ENCODE measurements at places on chromosomes 6 and 20. TPM values are rescaled to one million over a fixed set of nuclear protein-coding genes. Genes with fewer than 3 reads are reported as not detected.

The TPMT gene
- polyA plus RNA-seq, result 67.8 TPM

The FAM217A gene
- 0.56 TPM for polyA plus RNA-seq

The B3GAT2 gene
- not detected for polyA plus RNA-seq

DNA sequence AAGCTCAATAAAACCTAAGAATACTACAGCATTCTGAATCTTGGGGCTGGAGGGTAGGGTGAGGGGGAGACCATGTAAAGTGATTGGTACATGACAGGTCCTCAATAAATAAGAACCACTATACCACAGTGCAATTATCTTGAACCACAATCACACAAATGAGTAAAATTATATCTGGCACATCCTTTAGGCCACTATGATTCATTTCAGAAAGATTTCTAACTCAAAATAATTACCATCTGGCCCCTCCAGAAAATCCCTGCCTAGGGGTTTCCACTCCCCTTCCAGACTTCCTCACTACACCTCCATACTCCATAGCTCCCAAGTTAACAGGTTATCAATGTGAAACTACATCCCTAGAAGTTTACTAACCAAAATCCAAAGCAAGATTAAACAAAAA lies 19.7 kb downstream of the AKIRIN2 start:
- H3K36me3 ChIP-seq, result peaks cover 9% of the 10 kb centered on the region
- no peaks in the 10 kb centered on the region for H3K27me3 ChIP-seq
- H3K27ac ChIP-seq, result no peak overlapping the region
- no peaks in the 10 kb centered on the region for H3K4me1 ChIP-seq
- H3K4me3 ChIP-seq, result no peak overlapping the region
- DNase-seq, result no peak

DNA sequence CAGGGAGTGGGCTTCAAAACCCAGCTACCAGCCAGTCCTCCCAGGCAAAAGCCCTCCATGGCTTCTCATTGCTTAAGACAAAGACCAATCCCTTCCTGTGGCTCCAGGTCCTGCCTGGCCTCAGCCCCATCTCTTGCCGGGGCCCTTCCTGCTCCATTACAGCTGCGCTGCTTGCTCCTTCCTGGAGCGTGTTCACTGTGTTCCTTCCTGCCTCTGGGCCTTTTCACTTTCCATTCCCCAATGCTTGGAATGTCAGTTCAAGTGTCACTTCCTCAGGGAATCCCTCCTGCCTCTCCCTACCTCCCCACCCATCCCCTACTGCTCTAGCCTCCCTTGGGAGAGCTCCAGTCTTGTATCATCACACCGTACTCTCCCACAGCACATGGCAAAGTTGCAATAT lies 11.1 kb upstream of the ITPR3 start:
- no peak overlapping the region for H3K27ac ChIP-seq
- no peaks in the 10 kb centered on the region for H3K36me3 ChIP-seq
- peak; percentile 72 for DNase-seq
- no peak overlapping the region for H3K4me3 ChIP-seq
- no peaks in the 10 kb centered on the region for H3K4me1 ChIP-seq
- no peaks in the 10 kb centered on the region for H3K27me3 ChIP-seq

DNA sequence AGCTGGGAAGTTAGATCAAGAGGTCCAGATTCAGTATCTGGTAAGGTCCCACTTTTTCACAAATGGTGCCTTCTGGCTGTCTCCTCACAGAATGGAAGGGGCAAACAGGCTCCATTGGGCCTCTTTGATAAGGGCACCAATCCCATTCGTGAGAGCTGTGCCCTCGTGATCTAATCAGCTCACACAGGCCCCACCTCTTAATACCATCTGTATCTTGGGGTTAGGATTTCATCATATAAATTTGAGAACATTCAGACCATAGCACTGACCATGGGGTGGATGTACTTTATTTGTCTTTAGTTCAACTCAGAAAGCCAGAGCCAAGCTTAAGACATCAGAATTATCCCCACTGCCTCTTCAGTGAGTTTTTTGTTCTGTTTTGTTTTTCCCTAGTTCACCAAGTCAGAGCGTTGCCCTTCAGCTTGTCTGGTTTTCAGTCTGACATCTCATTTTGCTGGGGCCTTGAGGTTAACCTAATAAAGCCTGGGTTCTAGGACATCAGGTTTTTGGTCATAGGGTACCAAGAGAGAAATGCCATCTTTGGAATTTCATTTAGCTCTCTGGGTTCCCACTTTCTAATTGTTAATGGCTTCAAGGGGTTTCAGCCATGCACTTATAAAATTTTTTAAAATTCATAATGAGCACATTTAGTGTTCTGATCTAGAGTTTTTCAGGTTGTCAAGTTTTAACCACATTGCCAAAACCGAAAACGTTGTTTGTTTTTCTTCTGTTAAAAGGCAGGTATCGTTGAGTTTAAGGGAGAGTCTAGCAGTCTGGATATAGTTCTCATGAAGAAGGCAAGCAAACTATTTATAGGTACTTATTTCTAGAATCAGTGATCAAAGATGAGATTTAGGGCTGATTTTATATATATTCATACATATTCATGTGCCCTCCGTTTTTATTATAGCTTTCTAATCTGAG lies 19.0 kb downstream of the SENP6 start:
- H3K36me3 ChIP-seq, result no peaks in the 10 kb centered on the region
- no peak overlapping the region for H3K4me3 ChIP-seq
- H3K27me3 ChIP-seq, result no peaks in the 10 kb centered on the region
- no peak overlapping the region for H3K27ac ChIP-seq
- no peaks in the 10 kb centered on the region for H3K4me1 ChIP-seq

DNA sequence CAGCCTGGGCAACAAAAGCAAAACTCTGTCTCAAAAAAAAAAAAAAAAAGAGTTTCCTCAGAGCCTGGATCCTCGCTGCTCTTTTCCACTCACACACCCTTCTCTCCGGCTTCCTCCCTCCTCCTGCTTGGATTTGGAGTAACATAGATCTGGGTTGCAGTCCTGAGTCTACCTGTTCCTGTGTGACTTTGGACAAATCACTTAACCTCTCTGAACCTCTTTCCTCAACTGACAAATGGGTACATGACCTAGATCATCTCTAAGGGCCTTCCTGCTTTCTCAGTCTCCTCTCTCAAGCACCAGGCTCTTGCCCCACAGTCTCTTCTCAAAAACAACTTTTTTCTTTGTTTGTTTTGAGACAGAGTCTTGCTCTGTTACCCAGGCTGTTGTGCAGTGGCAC lies 5.6 kb upstream of the R3HDML start:
- no peak overlapping the region for H3K27ac ChIP-seq
- no peak for DNase-seq
- H3K36me3 ChIP-seq, result no peaks in the 10 kb centered on the region
